Cerebellar nuclear complex (tissue), 1 donor: ENCODE measurements at places on chromosomes 7 and 10.

DNA sequence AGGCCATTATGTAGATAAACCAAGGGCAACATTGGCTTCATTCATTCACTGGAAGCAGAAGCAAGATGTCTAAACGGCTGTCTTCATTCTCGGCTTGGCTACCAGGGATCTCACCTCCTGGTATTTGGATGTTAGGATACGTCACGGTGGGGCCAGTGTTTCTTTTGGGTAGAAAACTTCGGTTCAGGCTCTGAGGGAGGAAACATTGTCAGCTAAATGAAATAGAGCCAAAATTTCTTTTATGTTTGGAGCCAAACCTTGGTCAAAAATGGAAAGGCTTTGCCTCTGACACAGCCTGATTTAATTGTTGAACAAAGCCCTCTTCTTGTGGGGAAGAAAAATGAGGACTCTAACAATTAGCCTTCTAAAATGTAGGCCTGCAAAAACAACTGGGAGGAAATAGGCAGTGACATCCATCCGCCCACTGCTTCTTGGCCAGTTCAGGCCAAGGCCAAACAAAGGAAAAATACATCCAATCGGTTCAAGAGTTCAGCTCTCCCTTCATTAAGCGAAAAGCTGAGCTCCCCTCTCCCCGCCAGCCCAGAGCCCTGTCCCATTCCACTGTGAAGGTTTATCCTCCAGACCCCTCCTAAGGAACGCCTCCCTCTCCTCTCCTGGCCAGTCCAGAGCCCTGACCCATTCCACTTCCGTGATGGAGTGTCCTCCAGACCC is 44.4 kb downstream of the PFKFB3 start:
- no peak for DNase-seq

GRCh38 chr10:58412502-58412961 is 27.3 kb downstream of the TFAM start:
- no peak for DNase-seq

DNA sequence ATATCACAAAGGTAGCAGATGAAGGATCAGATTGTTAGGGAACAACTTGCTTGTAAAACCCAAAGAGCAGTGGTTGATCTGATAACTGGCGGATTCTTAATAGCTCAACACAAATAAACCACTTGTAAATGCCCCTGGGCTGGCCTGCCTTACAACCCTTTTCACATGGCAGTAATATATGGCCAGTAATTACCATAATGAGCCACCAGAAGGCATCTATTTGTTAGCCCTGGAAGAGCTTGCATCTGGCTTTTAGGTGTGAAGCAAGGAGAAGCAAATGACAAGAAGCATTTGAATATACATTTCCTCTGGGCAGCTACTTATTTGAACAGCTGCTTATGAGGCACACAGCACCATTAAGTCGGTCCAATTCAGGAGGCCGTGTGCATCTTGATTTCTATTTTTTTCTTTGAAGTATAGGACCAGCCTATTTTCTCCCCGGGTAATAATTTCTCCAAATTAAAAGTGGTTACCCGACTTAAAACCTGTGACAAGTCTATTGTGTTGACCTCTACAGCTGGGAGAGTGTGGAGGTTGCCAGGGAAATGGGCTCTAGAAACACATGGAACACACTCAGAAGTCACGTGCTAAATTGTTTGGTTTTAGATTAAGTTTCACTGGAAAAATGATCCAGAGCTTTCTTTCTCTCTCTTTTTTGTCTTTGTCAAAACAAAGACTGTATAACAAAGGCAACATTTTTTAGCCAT is 113.4 kb downstream of the SEM1 start:
- DNase-seq, result no peak

DNA sequence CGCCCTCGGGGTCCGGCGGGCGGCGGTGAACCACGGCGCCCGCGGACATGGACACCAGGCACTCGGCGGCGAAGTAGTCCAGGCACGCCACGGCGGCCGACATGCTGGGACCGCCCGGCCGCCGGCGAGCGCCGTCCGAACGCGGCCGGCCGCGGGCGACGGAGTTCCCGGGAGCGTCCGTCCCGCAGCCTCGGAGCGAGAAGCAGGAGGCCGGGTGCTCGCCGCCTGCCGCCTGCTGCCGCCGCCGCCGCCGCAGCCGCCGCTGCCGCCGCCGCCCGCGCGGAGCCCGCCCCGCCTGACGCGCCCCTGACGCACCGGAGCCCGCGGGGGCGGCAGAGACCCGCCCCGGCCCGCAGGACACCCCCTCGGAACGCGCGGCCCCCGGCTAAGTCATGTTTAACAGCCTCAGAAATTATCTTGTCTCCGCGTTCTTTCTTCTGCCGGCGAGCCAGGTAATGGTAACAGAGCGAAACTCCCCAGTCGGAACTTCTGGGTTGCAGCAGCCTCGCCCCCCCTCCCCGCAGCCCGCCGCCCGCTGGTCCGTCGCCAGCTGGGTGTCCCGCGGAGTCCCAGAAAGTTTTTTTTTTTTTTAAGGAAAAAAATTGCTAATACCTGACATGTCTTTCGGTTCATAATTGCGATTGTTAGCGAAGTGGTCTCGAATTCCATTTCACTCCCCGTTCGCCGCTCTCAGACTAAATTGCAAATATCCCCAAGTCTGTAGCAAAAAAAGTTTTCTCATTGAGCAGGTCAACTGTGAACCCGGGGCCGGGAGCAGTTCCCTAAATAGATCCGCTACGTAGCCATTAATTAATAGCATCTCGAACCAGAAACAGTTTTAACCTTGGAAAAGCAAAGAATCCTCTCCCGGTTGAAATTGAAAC is at the start of gene KLF14:
Gene KLF14 (minus strand): TSS at position 277 of the 884 bp plus-strand sequence. CDS start 174 bp downstream, at position 103.
- DNase-seq, result no peak

DNA sequence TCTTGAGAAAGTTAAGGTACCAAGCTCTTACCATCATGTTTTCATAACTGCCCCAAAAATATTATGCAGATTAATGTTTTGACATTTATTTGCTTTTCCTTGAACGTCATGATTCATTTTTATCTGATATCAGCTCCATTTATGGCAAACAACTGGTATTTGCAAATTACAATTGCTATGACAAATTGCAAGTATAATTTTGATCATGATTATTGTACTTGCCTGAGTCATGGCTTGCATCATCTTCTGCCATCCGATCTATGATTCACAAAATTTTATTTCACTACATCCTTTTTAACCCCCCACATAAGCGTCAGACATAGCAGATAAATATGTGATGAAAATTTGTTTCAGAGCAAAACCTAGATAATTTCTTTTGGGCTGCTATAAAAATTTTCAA is 155.0 kb downstream of the STK31 start:
- DNase-seq, result no peak

DNA sequence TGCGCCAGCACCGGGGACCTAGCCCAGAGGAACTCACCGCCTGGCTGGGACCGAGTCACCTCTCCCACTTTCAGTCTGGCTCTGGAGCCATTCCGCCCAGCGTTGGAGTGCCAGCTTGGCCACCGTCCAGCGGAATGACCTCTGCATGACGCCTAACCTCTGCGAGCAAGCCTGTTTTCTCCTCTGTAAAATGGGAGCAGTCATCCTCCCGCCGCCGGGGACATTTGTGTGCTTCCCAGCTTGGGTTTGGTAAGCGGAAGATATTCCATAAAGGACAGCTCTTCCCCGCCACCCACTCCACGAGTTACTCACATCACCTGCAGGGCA is 1.3 kb upstream of the ZCCHC24 start:
- no peak for DNase-seq

DNA sequence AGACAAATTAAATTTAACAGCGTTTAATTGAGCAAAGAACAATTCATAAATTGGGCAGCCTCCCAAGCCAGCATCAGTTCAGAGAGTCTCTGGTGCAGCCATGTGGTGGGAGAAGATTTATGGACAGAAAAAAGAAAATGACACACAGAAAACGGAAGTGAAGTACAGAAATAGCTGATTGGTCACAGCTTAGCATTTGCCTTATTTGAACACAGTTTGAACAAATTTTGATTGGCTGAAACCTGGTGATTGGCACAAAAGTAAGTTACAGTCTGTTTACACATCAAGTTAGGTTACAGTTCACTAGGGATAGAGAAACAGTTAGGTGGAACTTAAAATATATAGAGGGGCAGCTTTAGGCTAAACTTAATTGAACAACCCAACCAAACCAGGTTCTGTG is 720.1 kb downstream of the TYW1 start:
- no peak for DNase-seq

DNA sequence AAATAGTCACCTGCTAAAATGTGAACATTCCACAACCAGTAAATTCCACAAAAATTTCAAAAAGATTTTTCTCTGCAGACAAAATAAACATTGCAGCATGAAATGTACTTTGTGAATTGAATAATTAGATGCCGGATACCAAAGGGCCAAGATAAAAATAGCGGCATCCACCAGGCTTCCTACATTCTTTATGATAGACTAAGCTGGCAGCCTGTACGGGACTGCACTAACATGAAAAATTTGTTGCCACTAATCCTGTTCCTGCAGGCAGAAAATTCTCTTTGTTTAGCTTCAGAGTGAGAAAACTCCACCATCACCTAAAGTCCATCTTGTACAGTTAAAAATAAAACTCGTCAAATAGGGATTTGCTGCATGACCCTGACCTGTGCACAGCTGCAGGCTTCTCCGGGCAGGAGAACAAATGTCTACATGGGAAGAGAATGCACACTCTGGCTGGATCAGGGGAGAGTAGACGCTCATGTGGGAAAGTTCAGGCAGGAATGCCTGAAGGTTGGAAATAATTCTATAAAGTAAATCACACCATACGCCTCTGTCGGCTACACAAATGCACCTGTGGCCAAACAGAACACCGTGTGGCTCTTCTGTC is 15.6 kb upstream of the ADO start:
- no peak for DNase-seq

DNA sequence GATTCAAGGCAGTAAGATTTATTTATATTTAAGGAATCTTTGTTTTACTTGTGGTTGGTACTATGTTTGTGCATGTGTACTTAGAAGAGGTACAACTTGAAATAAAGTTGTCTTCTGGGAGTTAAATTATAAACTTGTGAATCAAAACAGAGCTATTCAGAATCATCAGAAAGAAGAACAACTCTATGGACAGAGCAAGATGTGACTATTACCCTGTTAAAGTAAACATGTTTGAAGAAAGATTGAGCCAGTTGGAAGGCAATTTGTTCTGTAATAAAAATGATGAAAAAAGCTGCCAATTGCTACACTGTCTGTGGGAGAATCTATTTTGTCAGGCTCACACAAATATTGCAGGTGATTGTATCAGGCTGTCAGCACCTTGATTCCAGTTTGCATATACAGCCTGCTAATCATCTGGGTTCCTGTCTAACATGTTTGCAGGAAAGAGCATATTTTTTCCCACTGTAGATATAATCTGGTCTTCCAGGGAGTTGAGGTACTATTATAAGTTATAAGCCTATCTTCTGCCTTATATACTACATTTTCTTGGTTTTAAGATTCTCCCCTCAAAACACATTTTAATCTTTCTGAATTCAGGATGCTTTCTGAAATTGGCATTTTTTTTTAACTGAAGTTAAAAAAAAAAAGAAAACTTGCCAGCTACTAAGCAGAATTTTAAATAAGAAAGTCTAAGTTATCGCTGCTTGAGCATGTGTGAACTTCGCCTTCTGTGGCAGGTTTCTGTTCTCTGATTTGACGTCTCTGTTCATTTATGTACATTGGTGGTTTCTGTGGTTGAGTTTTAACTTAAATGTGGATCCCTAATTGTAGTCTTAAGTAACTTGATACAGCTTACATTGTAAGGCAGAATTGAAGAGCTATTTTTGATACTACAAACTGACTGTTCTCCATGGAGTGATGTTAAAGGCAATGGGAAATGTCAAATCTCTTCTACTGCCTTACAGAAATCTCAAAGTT is 46.0 kb downstream of the ZNRF2 start:
- no peak for DNase-seq

DNA sequence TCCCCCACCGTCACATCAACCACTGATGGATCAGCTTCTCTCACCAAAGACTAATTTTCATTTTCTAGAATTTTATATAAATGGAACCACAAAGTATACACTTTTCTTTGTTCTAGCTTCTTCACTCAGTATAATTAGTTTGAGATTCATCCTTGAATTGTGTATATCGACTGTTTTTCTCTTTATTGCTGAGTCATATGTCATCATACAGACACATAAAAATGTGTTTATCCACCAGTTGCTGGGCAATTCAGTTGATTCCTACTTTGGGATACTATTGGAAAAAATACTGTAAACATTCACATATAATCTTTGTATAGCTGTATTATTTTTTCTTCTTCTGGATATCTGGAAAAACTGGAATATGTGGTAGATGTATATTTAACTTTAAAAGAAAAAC is 26.6 kb downstream of the PDK4 start:
- no peak for DNase-seq

DNA sequence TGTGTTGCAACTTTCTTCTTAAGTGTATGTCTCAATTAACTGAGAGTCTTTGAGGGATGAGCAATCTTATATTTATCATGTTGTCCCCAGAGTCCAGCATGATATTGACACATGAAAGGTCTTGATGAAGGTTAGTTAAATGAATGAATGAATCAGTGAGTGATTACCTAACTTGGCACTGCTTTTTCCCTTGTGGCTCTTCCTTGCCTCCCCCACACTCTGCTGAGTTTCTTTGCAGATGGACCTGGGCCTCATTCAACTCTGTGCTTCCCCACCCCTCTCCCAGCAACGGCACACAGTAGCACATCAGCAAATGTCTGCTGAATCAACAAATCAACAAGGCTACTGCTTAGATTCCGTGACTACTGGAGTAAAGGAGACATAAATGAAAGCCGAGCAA is 235.1 kb upstream of the CXCL12 start:
- DNase-seq, result no peak

- peak; percentile 54 for DNase-seq
Observed at GRCh38 chr7:31642681-31643115, 44.3 kb upstream of the PPP1R17 start.

DNA sequence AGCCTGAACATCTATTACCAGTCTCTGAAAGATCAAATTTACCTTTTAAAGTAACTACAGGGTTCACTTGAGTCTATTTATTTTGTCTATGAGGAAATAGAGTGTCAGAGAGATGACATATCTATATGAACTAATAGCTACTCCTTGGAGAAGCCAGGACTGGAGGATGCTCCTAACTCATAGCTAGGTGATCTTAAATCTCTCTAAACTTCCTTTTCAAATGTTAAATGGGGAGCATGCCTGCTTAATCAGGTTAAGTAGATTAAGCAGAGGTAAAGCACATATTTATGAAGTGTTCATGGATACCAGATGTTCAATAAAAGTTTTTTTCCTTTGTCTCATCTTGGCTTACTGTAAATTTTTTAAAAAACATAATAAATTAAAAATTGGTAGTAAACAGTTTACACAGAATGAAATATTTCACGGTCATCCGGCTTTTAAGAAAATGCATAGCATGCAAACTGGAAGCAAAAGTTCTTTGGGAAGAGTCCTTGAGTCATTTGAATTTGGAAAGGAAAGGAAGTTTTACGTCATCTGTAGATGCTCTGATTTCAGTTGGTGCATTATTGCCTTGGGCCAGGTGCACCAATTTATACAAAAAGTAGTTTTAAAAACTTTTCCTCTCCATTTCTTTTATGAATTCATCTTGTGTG is 155.1 kb downstream of the BICC1 start:
- no peak for DNase-seq
